ENCODE measurements at places on chromosomes 5 and 9.

DNA sequence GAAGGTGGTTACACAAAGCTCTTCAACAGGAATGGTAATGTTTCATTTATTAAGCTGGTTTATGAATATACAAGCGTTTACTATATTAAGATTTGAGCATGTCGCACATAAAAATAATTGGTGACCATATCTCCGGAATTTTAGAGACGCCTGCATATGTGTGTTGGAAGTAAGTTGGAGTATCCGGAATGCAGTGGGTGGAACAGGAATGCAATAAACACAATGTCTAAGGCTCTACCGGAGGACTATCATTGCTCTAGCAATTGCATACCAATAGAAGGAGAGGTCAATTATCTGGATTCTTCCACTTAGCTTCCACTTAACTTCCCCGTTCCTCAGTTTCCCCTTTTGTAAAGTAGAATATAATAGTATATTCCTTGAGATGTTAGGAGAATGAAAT is 1.1 kb upstream of the CEP78 start:
- no peak for DNase-seq

- no peak for DNase-seq
These were observed 517.2 kb downstream of the CAAP1 start for GRCh38 chr9:26375448-26375847.

GRCh38 chr9:3036333-3036700 is 192.4 kb upstream of the PUM3 start:
- no peak for DNase-seq

DNA sequence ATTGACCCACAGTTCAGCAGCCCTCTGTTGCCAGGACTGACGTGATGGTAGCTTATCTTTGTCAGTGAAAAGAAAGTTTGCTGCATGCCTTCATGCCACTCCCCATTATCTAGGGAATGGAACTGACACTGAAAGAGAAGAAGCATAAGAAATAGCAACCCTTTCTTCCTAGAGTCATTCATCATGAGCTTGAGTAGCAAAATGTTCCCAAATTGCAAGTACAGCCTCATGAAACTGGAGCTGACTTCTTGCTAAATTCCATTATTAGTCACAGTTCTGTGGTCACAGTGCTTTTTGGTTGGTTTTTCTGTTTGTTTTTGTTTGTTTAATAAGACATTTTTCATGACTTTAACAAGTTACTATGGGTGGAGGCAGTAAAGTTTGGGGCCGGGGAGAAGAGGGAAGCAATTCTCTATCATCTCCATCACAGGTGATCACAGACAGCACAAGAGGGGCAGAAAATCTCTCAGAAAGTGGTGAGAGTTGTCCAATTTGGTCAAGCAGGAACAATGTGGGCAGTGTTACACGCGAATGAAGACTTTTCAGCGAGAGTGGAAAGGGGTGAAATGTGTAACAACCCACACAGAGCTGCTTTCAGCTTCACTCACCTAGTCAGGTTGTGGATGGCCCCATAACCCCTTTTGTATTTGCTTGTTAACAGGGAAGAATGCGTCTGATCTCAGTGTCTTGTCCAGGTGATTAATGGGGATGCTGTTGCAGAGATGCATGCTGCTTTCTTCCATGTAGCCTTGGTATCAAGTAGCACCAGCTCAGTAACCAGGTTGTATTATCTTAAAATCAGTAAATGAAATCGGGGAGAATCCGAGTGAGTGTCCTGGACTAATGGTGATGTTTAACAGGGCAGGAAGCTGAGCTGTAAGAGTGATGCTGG is 440.4 kb downstream of the DMRT2 start:
- no peak for DNase-seq

GRCh38 chr5:73663860-73664240 is 37.9 kb downstream of the ARHGEF28 start:
- no peak for DNase-seq

GRCh38 chr9:137797206-137798120 is 80.1 kb upstream of the CACNA1B start:
- peak; percentile 2 for DNase-seq

GRCh38 chr5:111379391-111379816 is 132.9 kb downstream of the STARD4 start:
- no peak for DNase-seq

DNA sequence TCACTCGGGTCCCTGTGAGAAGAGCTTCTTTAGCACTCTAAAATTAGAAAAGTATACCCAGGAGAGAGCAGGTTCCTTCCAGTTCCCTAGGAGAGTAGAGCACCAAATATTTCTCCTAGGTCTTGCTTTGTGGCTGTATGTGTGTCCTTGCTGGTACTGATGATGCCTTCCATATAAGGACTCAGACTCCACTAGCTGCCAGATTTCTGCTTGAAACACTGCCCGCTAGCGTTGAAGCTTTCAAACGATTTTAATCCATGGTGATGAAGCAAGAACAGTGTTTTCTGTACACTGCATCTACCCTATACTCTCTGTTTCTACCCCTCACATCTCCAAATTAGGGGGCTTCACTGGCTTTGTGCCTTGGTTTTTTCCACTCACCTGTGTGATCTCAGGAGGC is 2.4 kb upstream of the SMC2 start:
- DNase-seq: peak; percentile 79

DNA sequence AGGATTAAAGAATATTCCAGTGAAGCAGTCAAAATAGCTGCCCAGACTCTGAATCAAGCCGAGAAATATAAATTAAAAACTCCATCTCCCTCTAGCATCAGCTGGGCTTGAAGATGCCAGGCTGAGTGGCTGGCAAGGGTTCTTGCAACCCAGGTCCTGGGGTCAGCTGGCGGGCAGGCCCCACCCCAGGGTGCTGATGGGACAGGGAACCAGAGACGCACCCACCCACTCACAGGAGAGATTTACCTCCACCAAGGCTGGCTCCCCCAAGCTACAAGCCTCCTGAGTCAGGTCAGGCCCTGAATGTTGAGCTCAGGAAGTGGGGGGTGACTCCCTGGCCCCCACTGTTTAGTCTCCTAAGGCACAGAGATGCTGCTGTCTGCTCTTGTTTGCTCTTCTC is 83.9 kb upstream of the HSPA9 start:
- DNase-seq: no peak

DNA sequence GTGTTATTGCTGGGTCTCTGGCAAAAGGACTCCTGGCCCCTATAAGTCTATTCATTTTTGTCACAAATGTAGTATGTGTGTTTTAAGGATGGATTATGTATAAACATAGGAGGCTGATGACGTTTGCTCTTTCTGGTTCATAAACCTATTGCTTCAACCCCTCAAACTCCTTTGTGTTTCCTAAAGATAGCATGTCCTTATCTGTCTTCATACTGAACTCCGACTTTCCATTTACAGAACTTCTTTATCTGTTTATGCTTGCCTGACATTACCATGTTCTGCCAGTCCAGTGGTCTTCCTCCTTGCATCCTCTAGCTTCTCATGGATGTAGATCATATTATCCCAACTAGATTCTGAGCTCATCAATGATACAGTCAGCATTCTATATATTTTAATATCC is 46.1 kb downstream of the ARHGEF28 start:
- no peak for DNase-seq

DNA sequence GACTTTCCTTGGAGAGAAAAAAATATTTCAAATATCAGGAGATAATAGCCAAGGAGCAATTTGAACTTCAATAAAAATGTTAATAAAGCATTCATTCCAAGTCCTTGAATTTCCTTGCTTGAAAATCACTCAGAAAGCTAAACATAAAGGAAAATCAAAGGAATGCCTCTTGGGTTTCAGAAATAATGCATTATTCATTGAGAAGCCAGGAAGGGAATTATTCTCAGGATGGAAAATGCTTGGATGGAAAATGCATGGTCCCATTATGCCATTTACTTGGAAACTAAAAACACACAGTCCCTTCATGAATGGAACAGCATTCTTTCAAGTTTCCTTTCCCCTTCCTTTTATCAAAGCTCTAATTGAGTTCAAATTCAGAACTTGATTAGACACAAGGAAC is 160.9 kb downstream of the LPAR1 start:
- no peak for DNase-seq

DNA sequence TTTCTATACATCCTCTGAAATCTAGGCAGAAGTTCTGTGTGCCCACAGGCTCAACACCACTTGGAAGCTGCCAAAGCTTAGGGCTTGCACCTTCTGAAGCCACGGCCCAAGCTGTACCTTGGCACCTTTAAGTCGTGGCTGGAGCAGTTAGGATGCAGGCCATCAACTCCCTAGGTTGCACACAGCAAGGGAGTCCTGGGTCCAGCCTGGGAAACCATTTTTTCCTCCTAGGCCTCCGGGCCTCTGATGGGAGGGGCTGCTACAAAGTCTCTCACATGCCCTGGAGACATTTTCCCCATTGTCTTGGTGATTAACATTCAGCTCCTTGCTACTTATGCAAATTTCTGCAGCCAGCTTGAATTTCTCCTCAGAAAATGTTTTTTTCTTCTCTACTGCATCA is 15.5 kb upstream of the PLK2 start:
- no peak for DNase-seq

DNA sequence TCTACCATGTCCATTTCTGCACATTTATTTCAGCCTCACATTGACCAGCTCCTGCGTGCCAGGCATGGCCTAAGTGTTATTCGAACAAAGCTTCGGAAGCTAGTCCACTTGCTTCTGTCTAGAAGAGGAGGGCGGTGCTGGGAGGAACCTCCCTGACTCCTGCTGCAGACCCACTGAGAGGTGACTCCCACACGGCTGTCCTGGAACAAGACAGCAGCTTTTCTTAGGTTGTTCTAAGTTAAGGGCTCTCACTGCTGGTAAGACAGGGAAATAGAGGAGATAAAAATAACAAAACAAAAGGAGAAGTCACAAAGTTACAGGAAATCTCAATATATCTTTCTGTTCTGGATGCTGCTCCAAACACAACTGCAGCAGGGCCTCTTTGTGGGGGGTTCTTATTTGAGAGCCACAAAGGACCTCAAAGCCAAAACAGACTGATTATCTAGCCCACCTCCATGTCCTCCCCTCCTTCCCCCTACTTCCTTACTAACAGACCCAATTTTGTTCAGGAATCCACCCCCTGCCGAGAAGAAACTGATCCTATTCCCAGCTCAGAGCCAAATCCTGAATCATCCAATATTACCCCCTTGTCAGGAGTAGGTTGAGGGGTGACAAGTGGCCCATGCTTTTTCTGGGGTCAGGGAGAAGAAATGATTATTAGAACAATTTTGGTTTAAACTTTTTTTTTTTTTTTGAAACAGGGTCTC is 28.4 kb upstream of the KCNIP1 start:
- no peak for DNase-seq

- no peak for DNase-seq
These were observed 166.4 kb downstream of the FAM170A start for GRCh38 chr5:119795768-119796167.

- no peak for DNase-seq
These were observed 77.8 kb downstream of the BOD1 start for GRCh38 chr5:173538654-173539053.

- DNase-seq: no peak
These were observed 93.4 kb downstream of the RXRA start for GRCh38 chr9:134419684-134420076.

DNA sequence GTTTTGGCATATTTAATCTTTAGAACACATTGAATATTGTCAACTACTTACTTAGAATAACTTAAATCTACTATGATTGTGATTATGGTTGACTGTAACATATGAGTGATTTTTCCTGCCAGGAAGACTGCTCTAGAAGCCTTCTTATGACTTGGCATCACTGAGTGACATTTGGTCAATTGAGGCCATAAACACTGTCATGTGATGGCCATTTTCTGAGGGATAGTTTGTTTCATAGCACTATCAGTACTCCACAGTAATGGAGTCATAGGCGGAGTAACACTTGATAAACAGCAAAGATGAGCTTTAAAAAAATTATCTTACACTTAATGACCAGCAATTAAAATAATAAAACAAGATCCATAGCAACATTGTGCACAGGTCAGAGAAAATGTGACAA is 31.0 kb downstream of the C9orf40 start:
- no peak for DNase-seq

DNA sequence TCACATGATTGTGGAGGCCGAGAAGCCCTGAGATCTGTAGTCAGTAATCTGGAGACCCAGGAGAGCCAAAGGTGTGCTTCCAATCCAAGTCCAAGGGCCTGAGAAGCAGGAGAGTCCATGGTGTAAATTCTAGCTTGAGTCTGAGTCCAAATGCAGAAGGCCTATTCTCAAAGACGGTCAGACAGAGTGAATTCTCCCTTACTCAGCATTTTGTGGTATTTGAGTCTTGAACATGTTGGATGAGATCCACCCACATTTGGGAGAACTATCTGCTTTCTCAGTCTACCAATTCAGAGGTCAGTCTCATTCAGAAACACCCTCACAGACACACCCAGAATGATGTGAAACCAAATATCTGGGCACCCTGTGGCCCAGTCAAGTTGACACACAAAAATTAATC is 128.8 kb upstream of the PTCH1 start:
- no peak for DNase-seq

GRCh38 chr5:80213466-80213865 is 42.4 kb downstream of the SERINC5 start:
- DNase-seq: no peak

- no peak for DNase-seq
These were observed 82.9 kb downstream of the CEMIP2 start for GRCh38 chr9:71685394-71685793.

DNA sequence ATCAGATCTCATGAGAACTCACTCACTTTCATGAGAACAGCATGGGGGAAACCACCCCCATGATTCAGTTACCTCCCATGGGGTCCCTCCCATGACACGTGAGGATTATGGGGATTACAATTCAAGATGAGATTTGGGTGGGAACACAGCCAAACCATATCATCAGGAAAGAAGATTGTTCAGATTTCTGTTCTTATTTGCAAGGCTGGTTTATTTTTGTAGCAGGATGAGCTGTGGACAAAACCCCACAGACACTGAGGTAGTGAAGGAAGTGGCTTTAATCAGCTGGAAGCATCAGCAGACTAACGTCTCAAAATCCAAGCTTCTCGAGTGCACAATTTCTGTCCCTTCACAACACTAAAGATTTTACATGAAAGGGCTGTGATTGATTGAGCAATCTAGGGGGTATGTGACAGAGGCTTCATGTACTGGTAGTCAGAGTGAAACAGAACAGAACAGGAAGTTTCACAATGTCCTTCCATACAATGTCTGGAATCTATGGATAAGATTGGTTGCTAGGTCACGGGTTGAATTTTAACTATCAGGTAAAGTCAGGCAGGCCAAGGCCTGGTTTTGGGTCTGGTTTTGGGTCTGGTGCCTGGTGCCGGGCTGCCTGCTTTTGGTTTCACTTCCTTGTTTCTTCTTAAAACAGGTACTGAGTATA is 91.3 kb upstream of the ZNF366 start:
- no peak for DNase-seq

- no peak for DNase-seq
These were observed 20.0 kb upstream of the CREBRF start for GRCh38 chr5:173035904-173036707.

DNA sequence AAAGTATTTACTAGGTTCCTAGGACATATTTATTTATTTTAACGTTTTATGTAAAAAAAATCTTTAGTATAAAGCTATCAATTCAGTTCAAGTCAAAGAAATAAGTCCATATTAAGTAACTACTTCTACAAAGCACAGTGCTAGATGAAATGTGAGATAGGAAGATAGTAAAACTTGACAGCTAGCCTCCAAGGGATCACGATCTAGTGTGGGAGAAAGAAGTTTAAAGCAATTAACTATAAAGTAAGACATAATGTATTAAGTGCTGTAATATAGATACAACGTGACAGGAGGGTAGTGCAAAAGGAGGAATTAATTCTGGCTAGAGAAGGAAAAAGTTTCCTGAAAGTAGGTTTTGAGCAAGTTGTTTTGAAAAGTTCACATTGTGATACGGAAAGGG is 134.9 kb downstream of the ST8SIA4 start:
- DNase-seq: no peak

- DNase-seq: no peak
These were observed 167.9 kb upstream of the BRINP1 start for GRCh38 chr9:119537138-119537537.

GRCh38 chr5:127053049-127053448 is 20.3 kb downstream of the C5orf63 start:
- DNase-seq: no peak
